ENCODE measurements at places on chromosomes 12 and 14.

DNA sequence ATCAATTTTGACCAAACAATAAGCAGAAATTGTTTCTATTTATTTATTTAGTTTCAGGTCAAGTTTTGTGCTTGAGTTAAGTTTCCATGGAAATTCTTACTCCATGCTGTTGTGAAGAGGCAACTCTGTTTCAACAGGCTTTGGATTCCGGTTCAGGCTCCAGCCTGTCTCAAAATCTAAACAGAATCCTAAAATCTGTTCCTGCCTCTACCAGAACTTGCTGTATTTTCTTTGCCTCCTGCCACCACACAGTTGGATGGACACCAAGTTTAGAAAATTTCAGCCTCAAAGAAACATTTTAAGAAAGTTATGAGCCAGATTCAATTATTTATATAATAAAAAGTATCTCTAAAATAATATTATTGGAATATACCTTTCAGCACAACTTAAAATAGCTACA lies 330.9 kb downstream of the FOXG1 start:
- DNase-seq = no peak

DNA sequence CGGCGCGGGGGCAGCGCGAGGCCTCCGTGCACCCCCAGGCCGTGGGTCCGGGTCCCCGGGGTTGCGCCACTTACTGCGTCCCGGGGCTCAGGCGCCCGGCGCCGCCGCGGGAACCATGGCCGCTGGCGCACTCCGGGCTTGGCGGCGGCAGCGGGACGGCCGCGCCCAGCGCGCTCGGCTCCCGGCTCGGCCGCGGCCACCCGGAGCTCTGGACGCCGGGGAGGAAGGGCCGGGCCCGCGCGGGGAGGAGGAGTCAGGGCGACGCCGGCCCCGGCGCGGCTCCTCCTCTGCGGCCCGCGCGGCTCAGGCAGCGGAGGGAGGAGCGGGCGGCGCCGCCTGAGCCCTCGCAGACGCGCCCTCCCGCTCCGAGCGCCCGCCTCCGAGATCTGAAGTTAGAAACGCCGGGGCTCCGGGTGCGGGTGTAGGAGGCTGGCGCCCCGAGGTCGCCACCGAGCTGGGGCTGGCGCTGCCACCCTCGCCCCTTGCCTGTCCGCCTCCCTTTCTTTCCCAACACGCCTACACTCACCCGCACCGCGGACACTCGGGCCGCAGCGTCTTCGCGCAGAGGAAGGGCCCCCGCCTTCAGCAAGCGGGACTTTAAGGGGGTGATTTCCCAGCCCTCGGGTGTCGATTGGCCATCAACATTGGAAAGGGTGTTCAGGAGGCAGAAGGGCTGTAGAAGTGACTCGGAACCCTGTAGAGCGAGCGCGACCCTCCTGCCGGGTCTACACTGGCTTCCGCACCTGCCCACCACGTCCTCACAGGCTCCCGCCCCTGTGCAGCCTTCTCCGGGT lies at the start of gene NIN:
Gene NIN, minus strand, starts transcription at position 231 of the 794 bp plus-strand sequence. CDS start 9,106 bp downstream, outside the sequence.
- DNase-seq = peak; percentile 88

DNA sequence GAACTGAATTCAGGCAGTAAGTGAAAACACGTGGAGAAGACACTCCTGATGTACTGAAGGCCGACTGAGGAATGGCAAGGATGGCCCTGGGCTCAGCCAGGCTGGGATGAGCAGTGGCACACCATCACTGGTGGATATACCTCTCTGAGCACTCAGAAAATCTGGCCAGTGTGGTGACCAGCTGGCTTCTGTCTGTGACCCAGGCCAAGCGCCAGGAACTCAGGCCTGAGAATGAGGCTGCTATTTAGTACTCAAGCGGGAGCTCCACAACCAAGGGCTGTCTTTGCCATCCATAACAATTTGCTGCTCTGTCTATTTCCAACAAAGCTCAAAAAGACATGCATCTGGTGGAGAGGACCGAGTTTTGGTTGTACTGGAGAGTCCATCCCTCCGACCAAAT lies 586.3 kb downstream of the BCL11B start:
- DNase-seq = no peak

DNA sequence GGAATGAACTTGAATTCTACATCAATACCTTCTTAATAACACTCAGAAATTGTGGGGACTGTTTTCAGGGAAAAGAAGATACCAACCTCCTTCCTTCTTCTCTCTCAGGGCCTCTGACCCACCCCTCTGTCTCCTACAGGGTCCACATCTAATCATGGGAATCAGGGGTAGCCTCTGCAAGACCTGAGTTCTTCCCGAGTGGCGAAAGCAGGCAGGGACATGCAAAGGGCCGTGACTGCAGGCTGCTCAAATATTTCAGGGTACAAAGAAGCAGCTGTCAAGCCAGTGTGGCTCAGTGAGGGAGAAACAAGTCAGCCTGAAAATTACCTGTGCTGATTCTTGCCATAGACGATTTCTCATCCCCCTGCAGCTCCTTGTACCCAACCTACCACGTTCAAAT lies 123.1 kb upstream of the PARP11 start:
- DNase-seq = no peak

GRCh38 chr12:110906985-110907384 lies 13.4 kb downstream of the MYL2 start:
- no peak for DNase-seq

- DNase-seq = no peak
Measured at GRCh38 chr12:92861381-92861780, 67.7 kb downstream of the EEA1 start.

DNA sequence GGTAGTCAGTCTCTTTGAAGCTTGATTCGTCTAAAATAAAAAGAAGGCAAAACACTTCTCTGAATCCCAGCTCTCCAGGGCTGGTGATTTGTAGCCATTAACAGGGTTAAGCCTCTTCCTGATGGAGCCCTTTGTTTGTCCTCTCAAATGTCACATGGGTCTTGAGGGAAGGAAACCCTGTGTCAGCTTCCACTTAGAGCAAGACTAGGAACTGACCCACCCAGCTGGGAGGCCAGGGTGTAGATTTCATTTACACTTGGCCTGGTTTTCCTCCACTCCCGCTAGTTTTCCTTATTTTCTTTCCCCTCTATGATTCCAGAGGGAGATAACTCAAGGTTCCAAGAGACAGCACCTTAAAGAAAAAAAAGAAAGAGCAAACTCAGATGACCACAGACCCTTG lies 230.5 kb upstream of the EGLN3 start:
- DNase-seq = no peak

DNA sequence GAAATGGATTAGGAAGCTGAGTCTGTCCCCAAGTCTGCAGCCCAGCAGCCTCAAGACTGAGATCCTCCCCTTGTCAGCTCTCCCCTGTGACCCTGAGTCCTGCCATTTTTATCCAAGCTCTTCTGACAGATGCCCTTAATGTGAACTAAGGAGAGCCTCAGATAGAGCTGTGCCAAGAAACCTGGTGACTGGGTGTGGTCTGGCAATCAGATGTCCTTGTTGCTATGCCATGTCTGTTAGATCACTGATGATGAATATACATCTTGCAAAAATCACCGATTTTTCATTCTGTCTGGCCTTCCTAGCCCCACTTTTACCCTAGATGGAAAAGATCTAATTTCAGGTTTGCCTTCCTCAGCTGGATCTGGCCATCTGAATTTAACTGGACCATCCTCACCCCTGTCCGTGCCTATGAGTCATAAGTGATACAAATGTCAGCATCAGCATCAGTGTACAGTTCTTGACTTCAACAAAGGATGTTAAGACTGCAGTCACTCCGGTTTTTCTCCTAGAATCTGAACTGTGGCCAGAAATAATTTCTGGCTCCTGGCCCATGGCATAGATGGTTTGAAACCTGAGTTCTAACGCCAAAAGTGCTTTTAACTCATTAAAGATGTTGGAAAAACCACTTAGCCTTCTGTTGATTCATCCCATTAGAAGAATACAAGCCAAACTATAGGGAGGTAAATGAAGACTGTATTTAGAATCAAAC lies 61.2 kb upstream of the GRIP1 start:
- DNase-seq = peak; percentile 96

GRCh38 chr14:74516451-74517160 lies 23.0 kb downstream of the ISCA2 start:
- DNase-seq = no peak

- no peak for DNase-seq
Measured at GRCh38 chr12:85805654-85806053, 30.6 kb downstream of the RASSF9 start.

DNA sequence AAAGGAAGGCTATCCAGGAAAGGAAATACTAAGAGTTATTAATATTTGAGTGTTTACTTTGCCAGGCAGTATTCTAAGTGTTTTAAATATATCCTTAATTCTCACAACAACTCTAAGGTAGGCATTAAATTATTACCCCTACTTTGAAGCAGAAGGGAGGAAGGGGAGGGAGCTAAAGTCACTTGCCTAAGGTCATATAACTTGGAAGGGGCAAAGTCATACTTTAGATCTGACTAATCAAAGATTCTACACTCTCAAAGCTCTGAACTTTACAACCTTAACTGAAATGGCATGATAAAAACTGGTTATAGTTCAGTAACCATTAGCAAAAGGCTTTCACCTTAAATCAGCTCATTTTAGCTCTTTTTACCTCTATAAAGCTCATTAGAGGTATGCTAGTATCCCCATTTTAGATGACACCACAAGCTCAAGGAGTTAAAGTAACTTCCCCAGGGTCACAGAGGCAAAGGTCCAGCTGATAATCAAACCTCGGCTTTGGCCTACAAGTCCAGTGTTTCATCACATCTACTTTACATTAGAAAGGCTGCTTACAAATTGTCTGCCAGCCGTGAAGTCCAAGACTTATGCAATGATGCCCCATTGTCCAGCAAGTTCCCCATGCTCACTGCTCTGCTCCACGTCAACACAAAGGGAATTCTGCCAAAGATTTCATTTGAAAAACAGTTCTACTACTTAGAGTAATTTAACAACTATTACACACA lies 223.9 kb downstream of the MED13L start:
- no peak for DNase-seq

DNA sequence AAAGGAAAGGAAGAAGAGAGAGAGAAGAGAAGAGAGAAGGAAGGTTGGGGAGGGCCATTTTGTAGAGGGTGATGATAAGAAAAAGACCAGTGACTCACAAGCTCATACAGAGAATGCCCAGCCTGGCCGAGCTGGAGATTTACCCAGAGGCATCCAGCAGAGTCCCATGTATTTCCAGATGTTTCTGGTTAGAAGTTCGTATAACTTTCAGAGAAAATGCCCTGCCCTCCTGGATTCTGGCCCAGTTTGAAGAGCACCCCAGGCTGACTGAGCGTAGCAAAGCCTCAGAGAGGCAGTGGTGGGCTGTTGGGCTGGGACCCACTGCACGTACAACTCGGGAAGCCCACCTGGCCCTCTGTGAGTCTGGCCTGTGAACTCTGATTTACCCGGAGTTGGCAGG lies 221.8 kb downstream of the SLC41A2 start:
- DNase-seq = no peak

DNA sequence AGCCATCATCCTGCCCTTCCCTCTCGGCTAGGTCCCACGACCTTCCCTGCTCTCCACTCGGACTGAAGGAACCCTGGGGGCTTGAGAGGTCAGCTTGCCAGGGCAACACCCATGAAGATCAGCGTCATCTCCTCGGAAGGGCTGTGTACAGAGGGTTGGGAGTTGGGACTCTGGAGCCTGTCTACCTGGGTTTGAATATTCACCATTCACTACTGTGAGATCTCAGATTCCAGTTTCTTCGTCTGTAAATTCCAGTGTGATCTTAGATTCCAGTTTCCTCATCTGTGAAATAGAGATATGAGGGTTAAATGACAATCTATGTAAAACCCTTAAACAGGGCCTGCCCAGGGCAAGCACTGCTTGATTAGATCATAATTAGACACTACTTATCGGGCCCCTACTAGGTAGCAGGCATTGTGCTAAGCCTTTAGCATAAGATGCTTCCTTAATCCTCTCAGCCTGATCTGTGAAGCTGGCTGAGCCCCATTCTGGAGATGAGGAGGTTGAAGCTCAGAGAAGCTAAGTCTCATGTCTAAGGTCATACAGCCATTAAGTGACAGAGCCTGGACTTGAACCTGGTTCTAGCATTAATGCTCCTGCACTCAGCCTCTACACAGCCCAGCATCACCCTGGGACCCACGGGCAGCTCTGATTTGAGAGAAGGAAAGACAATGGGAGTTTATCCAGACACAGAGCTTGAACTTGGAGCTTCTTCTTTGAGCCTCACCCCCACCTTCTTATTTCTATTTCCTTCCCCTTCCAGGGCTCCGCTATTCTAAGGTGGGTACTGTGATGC lies 612 bp upstream of the ZDHHC22 start:
- no peak for DNase-seq

- no peak for DNase-seq
Measured at GRCh38 chr12:92438641-92439419, 264.0 kb upstream of the PLEKHG7 start.

DNA sequence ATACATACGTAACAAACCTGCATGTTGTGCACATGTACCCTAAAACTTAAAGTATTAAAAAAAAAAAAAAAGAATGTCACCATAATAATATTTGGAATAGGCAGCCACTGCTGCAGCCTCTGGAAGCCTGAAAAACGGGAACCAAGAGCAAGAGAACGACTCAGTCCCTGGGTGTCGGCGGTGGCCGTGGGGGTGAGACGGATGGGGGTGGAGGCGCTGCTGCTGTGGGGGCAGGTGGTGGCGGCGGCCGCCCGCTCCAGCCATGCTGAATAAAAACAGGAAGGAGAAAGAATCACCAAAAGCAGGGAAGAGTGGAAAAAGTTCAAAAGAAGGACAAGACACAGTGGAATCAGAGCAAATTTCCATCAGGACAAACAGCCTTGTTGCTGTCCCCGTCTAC lies 46.9 kb downstream of the ZFYVE21 start:
- DNase-seq = no peak

GRCh38 chr12:57583008-57583831 lies 7.8 kb upstream of the PIP4K2C start:
- peak; percentile 50 for DNase-seq

DNA sequence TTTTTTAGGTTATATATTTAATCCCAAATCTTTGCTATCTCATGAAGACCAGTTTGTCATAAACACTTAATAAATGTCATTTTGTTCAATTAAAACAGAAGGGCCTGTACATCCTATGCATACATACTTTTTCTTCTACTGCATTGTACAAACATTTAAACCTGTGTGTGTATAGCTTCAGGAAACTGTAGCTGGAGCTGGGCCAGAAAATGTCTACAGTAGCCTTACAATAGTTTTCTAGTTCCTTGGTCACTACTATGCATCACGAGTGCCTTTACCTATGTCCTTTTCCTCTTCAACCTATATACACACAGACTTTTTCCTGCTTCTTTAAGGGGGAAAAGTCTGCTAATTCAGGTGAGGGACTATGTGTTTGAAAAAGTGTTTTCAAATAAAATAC lies 302.8 kb downstream of the PAWR start:
- DNase-seq = no peak

- no peak for DNase-seq
Measured at GRCh38 chr12:10554756-10555481, 49.2 kb downstream of the EIF2S3B start.

All from NCI-H446 (cell line).